Vagina (tissue), 2 donors: ENCODE measurements at places on chromosomes 5 and 9.

- DNase-seq = peak; percentile 27
- H3K4me1 ChIP-seq = no peaks in the 10 kb centered on the region
- no peaks in the 10 kb centered on the region for H3K36me3 ChIP-seq
- no peak overlapping the region for H3K4me3 ChIP-seq
- no peaks in the 10 kb centered on the region for H3K27me3 ChIP-seq
Measured at GRCh38 chr5:380701-381309, 59.3 kb downstream of the AHRR start.

DNA sequence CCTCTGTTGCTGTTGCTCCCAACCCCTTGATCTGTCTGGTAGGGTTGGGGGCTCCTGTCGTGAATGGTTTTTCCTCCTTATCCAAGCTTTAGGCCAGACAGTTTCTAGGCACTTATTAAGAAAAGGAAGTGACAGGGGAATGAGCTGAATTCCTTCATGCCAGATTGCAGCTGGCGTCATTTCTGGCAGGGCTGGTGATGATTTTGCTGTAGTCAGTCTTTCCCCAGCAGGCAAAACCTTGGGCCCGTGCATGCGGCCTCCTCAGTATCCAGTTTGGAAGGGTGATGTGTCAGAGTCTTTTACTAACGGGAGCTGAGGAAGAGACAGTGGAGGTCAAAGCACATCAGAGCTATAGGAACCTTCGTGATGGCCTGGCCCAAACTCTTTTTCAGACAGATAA is 58.8 kb downstream of the COL27A1 start:
- H3K27ac ChIP-seq = peak overlapping the region; percentile 80
- H3K4me3 ChIP-seq = no peak overlapping the region
- no peak for DNase-seq

- H3K36me3 ChIP-seq = peaks cover 5% of the 10 kb centered on the region
- H3K4me3 ChIP-seq = no peak overlapping the region
- no peaks in the 10 kb centered on the region for H3K4me1 ChIP-seq
- no peaks in the 10 kb centered on the region for H3K27me3 ChIP-seq
- H3K27ac ChIP-seq = no peak overlapping the region
Measured at GRCh38 chr9:137396227-137396626, 26.7 kb downstream of the EXD3 start.

DNA sequence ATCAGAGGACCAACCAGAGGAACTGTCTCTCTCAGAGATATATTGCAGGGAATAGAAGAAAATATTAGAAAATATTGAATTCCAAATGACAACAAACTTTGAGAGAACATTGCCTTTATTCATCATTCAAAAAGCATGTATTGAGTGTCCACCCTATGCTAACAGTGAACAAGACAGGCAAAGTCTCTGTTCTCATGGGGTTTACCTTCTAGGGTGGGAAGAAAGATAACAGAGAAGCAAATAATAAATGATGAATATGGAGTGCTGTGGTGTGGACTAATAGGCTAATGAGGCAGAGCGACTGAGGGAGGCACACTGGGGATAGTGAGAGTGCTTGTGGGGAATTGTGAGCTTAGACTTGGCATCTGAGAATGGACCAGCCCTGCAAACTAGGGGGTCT is 43.4 kb upstream of the SHB start:
- H3K27me3 ChIP-seq = no peaks in the 10 kb centered on the region
- no peak for DNase-seq
- no peak overlapping the region for H3K4me3 ChIP-seq
- no peak overlapping the region for H3K27ac ChIP-seq
- no peaks in the 10 kb centered on the region for H3K4me1 ChIP-seq

GRCh38 chr5:179326122-179326927 is 18.9 kb downstream of the ADAMTS2 start:
- H3K4me1 ChIP-seq = peaks cover 27% of the 10 kb centered on the region
- no peaks in the 10 kb centered on the region for H3K27me3 ChIP-seq
- peak; percentile 97 for DNase-seq

DNA sequence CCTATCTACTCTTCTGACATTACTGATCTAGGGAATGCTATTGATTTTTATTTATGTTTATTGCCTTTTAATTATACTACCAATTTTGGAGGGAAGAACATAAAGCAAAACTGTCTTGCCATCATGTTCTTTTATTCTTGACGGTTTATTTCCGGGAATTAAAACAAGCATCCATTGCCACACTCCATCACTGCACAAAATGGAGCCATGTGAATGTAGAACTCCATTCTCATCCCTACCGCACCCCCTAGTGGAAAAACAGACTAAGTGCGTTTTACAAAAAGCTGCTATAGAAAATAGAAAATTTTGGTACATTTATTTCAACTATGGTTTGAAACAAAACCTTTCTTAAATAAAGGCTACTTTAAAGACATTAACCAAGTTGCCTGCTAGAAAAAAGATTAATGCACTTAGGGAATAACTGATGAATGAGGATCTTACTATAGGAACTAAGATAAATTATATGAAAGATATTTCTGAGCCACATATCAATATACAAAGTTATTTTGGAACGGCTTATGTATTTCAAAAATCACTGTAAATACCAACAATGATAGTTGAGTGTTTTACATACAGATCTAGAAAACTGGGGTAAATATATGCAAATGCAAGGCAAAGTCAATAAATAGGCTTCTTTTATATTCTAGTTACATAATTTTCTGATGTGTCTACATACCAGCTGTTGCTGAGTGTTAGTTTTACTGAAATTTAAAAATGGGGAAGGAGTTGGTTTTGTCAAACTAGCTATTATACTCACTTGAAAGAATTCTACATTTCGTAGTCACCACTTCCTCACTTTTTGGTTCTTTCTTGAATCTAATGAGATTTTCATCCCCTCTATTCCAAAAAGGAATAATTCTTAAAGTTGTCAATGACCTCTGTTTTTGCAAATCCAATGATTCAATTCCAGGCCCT is 26.5 kb downstream of the OXCT1 start:
- H3K4me3 ChIP-seq = no peak overlapping the region
- peaks cover 11% of the 10 kb centered on the region for H3K36me3 ChIP-seq
- no peak overlapping the region for H3K27ac ChIP-seq

DNA sequence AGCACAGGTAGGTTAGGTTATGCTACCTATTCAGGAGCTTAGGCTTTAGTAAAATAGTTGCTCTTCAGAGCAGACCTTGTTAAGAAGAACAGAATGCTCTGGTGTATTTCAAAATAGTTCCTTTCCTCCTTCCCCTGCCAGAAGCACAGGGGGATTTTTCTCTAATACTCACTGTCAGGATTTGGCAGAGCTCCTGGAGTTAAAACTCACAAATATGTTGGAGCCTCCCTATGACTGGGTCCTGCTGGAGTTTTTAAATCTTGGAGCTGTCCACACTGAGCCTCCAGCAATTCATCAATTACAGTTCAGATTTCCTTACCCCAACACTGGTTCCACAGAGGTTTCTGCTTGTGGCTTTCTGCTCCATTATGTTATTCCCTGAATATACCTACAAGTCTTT is 1233.8 kb upstream of the WWC1 start:
- no peaks in the 10 kb centered on the region for H3K36me3 ChIP-seq
- no peak overlapping the region for H3K4me3 ChIP-seq

DNA sequence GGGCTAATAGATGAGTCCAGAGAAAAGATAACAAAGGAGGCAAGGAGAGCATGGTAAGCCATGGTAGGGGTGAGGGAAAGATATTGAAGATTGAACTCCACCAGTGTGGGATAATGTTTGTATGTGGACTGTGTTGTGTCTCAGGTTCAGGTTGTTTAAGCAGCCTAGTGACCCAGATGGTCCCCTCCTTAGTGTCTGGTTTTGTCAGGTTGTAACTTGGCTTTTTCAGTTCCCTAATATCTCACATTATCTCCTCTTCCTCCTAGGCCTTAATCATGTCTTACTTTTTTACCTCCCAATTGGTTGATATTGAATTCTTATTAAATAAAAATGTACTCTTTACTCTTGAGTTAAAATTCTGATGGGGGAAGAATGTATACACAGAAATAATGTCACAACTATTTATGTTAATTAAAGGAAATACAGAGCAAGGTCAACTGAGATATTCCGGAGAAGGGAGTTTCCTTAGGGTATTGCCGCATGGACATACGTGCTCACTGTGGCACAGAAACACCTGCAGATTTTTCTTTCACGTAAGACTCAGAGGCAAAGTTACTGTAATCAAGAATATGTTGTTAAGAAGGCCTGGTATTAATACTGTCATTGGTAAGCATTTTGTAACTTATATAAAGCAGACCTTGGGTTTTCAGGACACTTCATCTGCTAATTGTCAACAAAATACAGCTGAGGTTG is 23.4 kb upstream of the SH3GL2 start:
- DNase-seq = no peak
- H3K27me3 ChIP-seq = no peaks in the 10 kb centered on the region
- H3K4me1 ChIP-seq = no peaks in the 10 kb centered on the region
- no peak overlapping the region for H3K27ac ChIP-seq
- no peaks in the 10 kb centered on the region for H3K36me3 ChIP-seq

DNA sequence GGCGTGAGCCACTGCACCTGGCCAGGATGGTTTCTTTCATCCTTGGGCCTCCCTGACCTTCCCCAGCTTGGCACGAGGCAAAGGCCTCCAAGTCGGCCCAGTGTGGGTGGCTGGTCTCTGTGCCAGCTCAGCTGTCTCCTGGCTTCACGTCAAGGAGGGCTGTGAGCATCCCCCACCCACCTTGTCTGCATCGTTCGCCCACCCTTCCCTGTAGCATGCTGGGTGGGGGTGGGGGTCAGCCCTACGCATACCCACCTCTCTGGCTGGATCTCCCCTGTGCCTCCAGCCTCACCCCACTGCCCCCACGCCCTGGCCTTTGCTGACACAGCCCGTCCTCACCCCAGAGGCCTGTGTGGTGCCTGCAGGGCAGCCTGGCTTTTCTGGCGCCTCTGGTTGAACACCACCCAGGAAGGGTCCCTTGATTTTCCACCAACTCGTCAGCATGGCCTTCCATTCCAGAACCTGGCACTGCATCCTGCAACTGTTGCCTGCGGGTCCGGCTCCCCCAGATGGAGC is 8.8 kb upstream of the WDR5 start:
- H3K27me3 ChIP-seq = no peaks in the 10 kb centered on the region
- H3K4me1 ChIP-seq = peaks cover 12% of the 10 kb centered on the region
- no peak overlapping the region for H3K27ac ChIP-seq
- no peaks in the 10 kb centered on the region for H3K36me3 ChIP-seq
- no peak for DNase-seq
- H3K4me3 ChIP-seq = no peak overlapping the region
